ENCODE measurements at places on chromosomes 13 and 19. TPM values are rescaled to one million over a fixed set of nuclear protein-coding genes. Genes with fewer than 3 reads are reported as not detected.
A peak's percentile ranks its signal among the peaks of the same experiment; 100 is the strongest.

GRCh38 chr13:26967119-26968038, 204.2 kb downstream of the USP12 start:
- H3K27ac ChIP-seq, result no peak overlapping the region
- H3K4me3 ChIP-seq, result no peak overlapping the region
- peaks cover 3% of the 10 kb centered on the region for H3K4me1 ChIP-seq
- DNase-seq, result no peak
- H3K36me3 ChIP-seq, result no peaks in the 10 kb centered on the region
- H3K27me3 ChIP-seq, result peaks cover 22% of the 10 kb centered on the region

DNA sequence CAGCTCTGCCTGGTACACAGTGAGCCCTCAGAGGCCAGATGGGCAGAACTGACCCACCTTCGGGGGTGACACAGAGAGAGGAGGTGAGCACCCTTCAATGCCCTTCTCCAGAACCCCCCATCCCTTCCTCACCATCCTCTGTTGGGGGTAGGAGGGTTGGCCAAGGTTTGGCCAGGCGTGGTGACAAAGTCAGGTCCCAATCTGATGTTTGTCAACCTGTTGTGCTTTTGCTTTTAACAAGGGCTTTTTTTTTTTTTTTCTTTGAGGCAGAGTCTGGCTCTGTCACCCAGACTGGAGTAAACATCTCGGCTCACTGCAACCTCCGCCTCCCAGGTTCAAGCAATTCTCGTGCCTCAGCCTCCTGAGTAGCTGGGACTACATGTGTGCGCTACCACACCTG, 7.3 kb downstream of the PTGIR start:
- no peak overlapping the region for H3K4me3 ChIP-seq
- no peaks in the 10 kb centered on the region for H3K36me3 ChIP-seq
- peaks cover 26% of the 10 kb centered on the region for H3K4me1 ChIP-seq
- H3K27me3 ChIP-seq, result no peaks in the 10 kb centered on the region
- DNase-seq, result no peak

DNA sequence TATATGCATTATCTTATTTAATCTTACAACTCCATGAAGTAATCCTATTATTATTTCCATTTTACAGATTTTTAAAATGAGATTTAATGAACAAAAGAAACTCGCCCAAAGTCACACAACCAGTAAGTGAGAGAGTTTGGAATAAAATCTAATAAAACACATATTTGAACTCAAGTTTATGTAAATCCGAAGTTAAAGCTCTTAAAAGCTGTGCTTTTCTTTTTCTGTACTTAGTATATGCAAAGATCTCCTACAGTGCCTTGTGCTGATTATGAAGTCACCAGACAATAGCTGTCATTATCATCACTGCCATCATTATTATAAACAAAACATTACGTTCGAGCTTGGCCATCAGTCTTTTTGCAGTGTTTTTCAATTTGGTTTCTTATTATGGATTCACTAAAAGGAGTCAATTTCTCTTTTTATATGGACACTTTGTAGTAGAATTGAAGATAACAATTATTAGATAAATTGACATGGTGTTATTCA, 29.7 kb upstream of the ENOX1 start:
- no peaks in the 10 kb centered on the region for H3K27me3 ChIP-seq
- DNase-seq, result no peak
- no peak overlapping the region for H3K27ac ChIP-seq
- H3K36me3 ChIP-seq, result peaks cover 3% of the 10 kb centered on the region
- no peak overlapping the region for H3K4me3 ChIP-seq
- peaks cover 6% of the 10 kb centered on the region for H3K4me1 ChIP-seq

DNA sequence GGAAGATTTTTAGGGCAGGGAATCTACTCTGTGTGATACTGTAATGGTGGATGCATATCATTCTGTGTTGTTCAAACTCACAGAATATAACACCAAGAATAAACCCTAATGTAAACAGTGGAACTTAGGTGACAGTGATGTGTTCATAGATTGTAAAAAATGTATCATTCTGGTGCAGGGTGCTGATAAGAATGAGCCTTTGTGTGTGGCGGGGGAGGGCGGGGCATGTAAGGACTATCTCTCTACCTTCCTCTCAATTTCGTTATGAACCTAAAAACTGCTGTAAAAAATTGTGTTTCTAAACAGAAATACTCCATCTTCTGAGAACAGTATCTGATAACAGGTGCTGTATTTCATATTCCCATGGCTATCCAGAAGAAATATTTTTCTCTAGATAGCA, 35.6 kb downstream of the TNFRSF19 start:
- no peak overlapping the region for H3K27ac ChIP-seq
- H3K4me3 ChIP-seq, result peak overlapping the region; percentile 2
- H3K4me1 ChIP-seq, result peaks cover 27% of the 10 kb centered on the region
- H3K27me3 ChIP-seq, result no peaks in the 10 kb centered on the region

DNA sequence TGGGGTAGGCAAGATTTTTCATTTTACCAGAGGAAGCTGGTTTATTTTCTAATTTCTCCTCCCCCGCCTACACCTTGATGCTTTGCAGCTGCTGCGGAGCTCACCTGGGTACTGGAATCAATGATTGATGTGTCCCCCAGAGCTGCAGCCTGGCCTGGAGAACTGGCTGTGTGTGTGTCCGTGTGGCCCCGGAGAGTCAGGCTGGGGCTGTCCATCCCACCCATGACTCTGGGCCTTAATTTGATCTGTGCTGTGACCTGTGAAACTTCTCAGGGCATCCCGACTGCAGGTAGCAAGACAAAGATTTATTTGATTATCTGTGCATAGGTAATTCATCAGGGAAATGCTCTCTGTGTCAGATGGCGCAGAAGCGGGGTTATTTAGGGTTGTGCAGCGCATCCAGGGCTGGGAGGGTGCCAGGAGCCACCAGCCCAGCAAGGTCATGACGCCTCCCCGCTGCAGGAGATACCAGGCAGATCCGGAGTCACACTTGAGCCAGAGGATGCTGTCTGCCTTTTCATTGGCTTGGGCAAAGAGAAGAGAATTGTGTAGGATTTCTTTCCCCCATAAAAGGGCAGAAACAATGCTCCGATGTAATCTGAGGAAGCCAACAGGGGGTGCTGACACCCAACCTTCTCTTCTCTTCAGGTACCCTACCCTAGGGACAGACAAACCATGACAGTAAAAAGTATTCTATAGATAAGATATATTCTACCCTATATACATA, 346.6 kb downstream of the TSHZ3 start:
- DNase-seq, result no peak
- peaks cover 26% of the 10 kb centered on the region for H3K27me3 ChIP-seq
- no peaks in the 10 kb centered on the region for H3K36me3 ChIP-seq
- H3K4me1 ChIP-seq, result no peaks in the 10 kb centered on the region

SIGLEC12 gene
- total RNA-seq, result not detected

DNA sequence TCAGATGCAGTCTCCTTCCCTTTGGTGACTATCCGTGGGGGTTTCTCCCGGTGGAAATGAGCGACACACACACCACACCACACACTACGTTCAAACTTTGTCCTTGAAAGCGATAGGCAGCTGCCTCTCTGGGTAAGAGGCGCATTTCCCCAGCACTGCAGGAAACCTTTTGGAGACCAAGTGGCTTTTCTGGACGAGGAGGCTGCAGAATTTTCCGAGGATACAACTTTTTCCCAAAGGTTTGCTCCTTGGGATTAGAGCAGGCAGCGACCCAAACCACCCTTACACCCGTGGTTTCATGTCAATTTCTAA, 38.2 kb upstream of the FLT1 start:
- peak overlapping the region; percentile 77 for H3K4me3 ChIP-seq
- H3K36me3 ChIP-seq, result no peaks in the 10 kb centered on the region
- no peak overlapping the region for H3K27ac ChIP-seq
- peaks cover 44% of the 10 kb centered on the region for H3K27me3 ChIP-seq
- no peak for DNase-seq
- H3K4me1 ChIP-seq, result no peaks in the 10 kb centered on the region
